ENCODE measurements at places on chromosomes 13 and 19.

DNA sequence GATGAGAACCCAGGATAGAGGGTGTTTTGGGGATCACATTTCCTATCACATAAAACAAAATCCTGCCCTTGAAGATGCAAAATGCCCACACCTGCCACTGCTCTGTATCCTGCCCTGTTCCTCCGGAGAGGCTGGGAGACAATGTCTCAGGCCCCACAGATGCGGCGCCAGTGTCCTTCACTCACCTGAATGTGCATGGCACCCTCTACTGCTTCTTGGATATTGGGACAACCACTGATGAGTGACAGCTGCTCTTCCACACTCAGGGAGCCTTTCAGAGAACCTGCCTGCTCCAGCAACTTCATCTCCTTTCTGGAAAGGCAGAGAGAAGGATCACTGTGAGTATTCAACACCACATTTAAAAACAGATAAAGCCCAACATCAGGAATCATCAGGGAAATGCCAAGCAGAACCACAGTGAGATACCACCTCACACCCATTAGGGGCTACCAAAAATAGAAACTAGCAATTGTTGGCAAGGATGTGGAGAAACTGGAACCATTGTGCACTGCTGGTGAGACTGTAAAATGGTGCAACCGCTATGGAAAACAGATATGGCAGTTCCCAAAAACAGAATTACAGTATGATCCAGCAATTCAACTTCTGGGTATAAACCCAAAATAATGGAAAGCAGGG, 36.4 kb downstream of the CRYL1 start:
- DNase-seq: no peak

DNA sequence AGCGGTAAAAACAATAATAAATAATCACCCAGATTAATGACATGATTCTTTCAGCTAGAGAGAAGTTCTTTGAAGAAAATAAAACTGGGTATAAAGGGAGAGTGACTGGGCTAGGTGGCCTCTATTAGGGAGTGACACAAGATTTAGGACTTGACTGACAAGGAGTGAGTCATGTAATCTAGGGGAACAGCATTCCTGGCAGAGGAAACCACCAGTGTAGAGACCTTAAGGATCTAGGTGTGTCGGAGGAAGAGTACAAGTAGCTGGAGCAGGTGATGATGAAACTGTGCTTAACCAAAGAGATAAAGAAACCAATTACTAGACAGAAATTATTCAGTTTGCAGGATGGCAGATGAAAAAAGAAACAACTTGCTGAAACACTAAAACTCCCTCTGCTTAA, 248.0 kb downstream of the RFC3 start:
- no peak for DNase-seq

DNA sequence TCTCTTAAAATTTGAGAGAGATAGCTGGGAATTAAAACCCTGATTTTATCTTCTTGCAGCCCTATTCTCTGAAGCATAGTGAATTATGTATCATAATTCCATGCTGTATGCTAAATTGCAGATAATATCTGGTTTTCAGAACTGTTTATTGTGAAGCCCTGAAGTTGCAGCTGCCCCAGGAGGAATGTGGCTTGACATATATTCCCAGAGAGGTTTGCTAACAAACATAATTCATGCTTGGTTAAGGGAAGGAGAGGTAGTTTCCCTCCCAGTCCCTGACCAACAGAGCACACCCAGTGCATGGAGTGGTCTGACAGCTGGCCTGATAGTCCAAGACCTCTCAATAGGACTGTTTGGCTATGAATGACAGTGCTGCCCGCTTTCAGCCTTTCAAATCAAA, 500.6 kb upstream of the MIR17HG start:
- DNase-seq: no peak

- DNase-seq: no peak
These were observed 284.3 kb downstream of the MTUS2 start for GRCh38 chr13:29104461-29104860.

GRCh38 chr13:42412812-42413483, 141.0 kb downstream of the AKAP11 start:
- DNase-seq: no peak

DNA sequence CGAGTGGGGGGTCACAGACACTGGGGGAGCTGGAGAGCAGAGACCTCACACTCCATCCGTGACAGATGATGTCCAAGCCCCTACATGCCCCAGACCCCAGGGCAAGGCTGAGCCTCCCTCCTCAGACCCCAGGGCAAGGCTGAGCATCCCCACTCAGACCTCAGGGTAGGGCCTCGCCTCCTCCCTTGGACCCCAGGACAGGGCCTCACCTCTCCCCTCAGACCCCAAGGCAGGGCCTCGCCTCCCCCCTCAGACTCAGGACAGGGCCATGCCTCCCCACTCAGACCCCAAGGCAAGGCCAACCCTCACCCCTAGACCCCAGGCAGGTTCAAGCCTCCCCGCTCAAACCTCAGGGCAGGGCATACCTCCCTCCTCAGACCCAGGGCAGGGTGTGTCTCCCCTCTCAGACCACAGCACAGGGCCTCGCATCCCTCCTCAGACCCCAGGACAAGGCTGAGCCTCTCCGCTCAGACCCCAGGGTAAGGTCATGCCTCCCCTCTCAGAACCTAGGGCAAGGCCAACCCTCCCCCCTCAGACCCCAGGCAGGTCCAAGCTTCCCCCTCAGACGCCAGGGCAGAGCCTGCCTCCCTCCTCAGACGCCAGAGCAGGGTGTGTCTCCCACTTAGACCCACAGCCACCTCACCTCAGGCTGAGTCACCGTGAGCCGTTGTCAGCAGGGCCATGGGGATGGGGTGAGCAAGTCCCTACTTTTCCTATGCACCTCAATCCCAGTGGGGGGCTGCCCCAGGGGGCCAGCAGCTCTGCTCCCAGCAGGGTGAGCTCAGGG, 1.7 kb upstream of the S1PR4 start:
- DNase-seq: peak; percentile 60

GRCh38 chr19:35107545-35107944, 8.1 kb upstream of the FXYD3 start:
- DNase-seq: peak; percentile 73

DNA sequence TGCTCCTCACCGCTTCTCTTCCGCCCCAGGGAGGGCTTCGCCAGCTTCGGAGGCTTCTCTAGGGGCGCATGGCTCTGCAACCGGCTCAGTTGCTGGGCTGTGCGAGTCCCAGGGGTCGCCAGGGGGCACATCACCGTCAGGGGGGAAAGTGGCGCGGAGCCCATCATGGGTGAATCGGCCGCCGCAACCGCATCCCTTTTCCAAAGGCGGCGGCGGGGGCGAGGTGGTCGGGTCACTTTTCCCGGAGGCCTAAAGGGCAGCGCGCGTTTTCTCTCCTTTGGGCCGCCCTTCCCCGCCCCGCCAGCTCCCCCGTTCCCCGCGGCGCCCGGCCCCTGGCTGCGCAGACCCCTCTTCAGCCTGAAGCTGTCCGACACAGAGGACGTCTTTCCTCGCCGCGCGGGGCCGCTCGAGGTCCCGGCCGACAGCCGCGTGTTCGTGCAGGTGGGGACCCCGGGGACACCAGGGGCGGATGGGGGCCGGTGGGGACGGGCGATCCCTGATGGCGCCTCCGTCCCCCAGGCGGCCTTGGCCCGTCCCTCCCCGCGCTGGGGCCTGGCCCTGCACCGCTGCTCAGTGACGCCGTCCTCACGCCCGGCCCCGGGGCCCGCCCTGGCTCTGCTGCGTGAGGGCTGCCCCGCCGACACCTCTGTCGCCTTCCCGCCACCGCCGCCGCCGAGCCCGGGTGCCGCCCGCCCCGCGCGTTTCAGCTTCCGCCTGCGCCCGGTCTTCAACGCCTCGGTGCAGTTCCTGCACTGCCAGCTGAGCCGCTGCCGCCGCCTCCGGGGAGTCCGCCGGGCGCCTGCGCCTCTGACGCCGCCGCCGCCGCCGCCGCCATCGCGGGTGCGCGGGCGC, 1.7 kb downstream of the TGFBR3L start:
- peak; percentile 91 for DNase-seq

DNA sequence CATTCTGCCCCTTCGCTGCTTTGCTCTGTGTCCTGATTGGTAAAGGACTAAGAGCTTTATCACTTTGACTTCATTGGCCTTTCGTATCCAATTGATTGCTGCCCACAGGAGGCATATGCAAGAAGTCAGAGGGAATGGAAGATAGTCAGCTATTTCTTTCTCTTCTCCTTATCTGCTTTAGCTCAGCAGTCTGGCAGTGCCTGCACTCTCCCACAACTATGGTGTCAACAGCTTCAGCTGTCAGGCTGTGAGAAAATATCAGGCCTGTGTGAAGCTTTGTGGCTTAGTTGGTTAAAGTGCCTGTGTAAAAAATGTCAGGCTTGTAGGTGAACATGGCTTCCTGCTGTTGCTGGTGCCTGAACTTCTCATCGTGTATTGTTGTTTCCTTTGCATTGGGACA, 243.0 kb downstream of the PCDH17 start:
- DNase-seq: no peak

- no peak for DNase-seq
These were observed 4.8 kb upstream of the LAMP1 start for GRCh38 chr13:113292021-113292862.

DNA sequence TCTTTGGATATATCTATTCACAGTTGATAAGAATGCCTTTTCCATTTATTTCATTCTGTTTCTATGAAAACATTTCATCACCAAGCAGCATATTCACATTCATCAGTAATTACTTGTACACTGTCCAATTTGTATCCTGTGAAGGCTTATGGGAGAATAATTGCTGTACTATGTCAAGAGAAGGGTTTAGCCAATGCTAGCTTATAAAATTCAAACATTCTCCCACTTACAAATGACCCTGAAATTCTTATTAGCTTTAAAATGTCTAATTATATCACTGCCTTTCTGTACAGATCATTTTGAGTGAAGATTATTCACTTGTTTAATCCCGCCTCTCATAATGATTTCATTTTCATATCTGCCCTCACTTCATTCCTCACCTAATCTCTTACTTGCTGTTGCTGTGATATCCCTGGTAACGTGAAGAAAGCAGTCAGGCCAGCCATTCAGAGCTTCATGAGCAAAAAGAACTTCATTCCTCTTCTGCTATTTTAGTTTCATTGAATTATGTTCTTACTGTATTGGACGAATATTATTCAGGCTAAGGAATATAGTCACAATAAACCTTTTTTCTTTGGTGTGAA, 778.7 kb downstream of the OLFM4 start:
- DNase-seq: no peak

DNA sequence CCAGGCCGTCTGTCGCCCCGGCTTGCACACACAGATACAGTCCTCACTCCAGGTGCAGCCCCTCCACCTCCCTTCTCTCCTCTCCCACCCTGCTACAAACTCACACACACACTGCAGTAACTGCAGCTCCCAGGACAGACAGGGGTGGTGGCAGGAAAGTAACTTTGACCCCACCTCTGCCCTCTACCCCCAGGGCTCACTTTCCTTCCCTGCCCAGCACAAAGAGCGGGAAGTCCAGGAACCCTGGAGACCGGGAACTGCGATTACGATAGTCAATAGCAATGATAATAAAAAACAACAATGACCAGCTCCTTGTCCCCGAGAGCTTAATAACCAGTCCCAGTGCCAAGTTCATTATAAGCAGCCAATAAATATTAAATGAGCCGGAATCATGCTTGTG, at the start of gene CEACAM20:
Gene CEACAM20 (minus strand): TSS at position 140 of the 400 bp plus-strand sequence. CDS start 166 bp downstream, outside the sequence.
- DNase-seq: no peak

- DNase-seq: no peak
These were observed 30.2 kb downstream of the MEIS3 start for GRCh38 chr19:47389150-47389556.

- DNase-seq: peak; percentile 93
These were observed 27.7 kb downstream of the MEIS3 start for GRCh38 chr19:47391510-47392223.

DNA sequence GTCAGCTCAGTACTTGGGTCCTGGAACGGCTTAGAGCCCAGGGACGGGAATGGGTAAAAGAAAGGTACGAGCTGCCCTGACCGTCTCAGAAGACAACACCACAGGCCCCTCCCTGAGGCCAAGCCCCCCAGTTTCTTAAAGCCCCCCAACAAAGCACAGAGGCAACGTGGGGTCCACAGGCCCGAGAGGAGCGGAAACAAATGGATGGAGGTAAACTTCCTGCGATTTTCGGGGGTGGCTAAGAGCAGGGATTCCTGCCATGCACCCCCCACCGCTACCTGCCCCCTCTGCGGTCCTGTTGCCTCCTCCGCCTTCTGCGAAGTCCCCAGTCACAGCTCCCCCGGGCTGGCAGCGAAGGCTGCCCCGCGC, 48.2 kb downstream of the PTPRS start:
- no peak for DNase-seq

DNA sequence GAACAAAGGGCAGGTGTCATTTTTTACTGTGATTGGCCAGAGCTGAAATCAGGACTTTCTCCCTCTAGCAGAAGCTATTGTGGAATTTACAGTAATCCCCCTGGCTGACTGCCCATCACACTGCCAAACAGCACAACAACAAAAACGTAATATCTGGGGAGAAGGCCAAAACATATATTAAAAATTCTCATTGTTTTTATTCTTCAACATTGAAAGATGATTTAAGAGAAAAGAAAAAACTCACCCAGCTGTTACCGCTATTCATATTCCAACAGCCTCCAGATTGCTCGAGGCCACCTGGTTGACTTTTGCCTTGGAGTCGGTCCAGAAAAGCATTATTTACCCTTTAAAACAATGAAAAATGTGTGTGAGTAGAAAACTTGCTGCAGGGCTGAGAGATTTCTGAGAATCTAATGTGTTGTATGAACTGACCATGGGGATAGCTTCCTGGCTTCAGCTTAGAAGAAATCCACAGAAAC, 97.2 kb downstream of the EPSTI1 start:
- no peak for DNase-seq

- DNase-seq: no peak
These were observed 9.0 kb upstream of the STRN4 start for GRCh38 chr19:46755077-46755852.

DNA sequence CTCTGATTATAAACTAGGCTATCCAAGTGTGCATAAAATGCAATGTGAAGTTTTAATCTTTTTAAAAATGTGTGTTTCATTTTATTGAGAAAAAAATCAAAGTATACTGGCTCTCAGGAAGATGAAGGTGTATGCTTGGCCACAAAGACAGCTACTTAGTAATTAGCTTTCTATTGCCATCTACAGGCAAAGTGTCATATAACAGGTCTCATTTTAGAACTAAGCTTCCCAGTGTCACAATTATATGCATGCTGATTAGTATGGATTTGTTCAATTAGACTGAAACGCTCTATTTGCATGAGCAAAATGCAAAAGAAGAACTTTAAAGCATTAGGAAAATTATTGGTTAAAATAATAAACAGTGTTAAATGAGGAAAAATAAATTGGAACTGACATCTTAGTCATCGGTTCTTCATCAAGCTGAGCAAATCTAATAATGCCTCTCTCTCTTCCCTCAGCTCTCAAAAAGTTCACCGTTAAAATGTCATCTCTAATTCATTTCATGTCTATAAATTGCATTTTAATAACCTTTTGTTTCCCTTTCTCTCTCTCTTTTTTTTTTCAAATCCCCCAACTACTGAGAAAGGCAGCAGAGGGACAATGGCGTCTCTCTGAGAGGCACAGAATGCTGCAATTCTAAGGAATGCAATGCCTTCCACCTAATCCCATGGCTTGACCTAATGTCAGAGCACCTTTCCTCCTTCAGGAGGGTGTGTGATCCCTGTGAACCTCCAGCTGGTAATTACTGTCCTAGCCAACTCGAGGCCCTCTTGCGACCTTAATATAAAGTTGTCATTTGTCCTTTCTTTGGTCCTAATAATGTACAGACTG, 313.1 kb upstream of the MAB21L1 start:
- no peak for DNase-seq
